Activated T-cell treated with anti-CD3 and anti-CD28 coated beads for 24 hours (primary cell): ENCODE measurements at places on chromosomes 2 and 18.

- no peak for DNase-seq
These were observed 68.9 kb downstream of the RTN4 start for GRCh38 chr2:54981385-54981784.

GRCh38 chr2:227876300-227876801, 4.9 kb downstream of the DAW1 start:
- DNase-seq, result no peak

DNA sequence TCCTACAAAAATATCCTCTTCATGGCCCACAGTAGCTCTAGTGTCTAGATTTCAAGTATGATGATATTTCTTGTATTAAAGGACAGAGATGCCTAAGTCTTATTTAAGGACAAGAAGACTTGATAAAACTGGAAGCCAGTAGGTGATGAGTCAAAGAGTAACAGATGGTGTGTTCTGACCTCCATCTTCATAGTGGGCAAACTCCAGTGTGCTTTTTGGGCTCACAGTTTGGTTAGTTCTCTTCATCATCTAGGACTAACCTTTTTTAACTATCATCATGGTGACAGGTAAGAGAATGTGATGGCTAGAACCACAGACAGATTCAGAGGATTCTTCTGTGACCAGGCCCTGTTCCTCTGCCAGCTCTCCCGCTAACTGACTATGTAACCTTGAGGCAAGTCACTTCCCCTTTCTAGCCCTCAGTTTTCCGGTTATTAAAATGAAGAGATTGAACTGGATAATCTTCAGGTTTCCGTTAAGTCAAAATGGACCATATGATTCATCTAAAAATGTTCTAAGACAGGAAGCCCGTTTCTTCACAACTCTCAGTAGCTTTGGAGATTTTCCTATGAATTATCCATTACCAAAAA, 140.3 kb upstream of the RASGRP3 start:
- DNase-seq, result no peak

DNA sequence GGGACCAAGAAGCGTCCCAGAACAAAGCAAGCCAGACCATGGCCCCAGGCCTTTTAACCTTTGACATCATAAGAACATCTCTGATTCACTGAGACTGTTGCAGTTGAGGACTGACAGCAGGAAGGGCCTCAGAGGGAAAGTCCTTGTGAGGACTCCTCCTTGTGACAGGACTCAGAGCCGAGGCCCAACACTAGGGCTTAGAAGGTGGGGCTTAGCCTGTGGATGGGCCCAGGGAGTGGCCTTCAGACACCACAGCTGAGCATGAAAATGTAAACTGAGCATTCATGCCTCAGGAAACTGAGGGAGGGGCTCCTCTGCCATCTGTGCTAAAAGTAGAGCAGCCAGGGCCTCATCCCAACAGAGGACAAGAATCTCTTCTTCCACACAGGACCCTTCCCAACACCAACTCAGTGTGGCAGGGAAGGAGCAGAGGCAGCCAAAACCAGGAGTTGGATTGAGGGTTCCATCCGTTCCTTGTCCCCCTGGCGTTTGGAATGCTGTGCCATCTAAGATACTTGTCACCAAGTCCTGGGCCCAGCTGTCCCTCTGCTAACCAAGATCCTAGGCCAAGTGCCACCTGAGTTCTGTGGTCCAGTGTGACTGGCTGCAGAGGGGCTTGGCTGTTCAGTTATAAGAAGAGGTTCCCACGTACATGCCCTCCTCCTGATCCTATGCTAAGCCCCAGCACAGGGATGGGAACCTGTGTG, 37.5 kb upstream of the CAB39 start:
- DNase-seq, result no peak
